Activated naive CD4-positive, alpha-beta T cell treated with anti-CD3 and anti-CD28 coated beads, Interleukin-2, amount 10 ng/mL, durations not matched to agents 7 days and 5 days (primary cell): ENCODE measurements at places on chromosomes 4 and X.

DNA sequence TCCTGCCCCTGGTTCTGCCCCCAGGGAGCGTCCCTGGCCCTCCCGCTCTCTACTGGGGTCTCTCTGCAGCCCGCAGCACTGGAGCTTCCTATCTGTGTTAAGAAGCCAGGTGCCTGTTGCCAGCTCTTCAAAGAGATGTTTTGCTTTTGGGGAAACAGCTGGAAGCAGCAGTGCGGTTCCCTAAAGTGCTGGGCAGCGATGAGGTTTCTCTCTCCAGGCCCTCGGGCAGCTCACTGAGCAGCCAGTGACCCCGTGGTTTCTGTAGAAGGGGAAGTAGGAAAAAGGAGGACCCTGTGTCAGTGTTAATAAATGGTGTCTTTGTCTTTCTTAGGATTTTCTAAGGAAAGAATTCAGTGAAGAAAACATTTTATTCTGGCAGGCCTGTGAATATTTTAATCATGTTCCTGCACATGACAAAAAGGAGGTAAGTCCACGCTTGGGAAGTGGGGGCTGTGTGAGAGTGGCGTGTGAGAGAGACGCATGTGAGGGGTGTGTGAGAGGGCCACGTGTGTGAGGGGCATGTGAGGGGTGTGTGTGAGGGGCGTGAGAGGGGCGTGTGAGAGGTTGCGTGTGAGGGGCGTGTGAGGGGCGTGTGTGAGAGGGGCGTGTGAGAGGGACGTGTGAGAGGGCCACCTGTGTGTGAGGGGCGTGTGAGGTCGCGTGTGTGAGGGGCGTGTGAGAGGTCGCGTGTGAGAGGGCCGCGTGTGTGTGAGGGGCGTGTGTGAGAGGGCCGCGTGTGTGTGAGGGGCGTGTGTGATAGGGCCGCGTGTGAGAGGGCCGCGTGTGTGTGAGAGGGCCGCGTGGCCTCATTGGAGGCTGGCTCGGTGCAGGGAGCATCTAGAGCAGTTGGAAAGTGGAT is 27.1 kb upstream of the HGFAC start:
- peak; percentile 10 for DNase-seq

DNA sequence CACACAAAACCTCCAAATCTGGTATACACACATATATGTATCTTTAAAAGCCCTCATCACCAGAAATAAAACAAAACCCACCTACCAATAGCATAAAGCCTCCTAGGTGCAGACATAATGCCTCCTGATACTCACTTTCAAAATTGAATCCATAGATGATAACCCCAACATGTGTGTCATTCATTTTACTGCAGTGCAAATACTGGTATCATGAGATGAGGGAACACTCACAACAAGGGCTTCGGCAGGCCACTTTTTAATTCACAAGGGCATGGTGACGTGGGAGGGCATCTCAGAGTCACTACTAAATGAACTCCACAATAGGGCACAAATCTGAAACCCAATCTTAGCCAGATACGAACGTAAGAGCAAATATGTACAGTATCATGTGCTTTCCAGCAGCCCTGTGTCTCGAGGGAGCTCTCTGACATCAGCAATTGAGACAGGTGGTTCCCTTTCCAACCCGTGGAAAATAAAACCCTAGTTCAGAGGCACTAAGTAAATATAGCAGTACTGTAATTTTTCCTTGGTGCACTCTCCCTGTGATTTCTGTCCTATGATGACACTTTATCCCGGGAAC is 14.1 kb upstream of the PPARGC1A start:
- DNase-seq: no peak

GRCh38 chr4:143251348-143251747 is 66.6 kb downstream of the USP38 start:
- DNase-seq: no peak

- DNase-seq: no peak
Observed at GRCh38 chrX:129445436-129445835, 77.9 kb downstream of the SMARCA1 start.

GRCh38 chr4:87375719-87376291 is 15.2 kb downstream of the HSD17B11 start:
- no peak for DNase-seq

- no peak for DNase-seq
Observed at GRCh38 chr4:179762840-179763239, 2320.6 kb upstream of the AGA start.

DNA sequence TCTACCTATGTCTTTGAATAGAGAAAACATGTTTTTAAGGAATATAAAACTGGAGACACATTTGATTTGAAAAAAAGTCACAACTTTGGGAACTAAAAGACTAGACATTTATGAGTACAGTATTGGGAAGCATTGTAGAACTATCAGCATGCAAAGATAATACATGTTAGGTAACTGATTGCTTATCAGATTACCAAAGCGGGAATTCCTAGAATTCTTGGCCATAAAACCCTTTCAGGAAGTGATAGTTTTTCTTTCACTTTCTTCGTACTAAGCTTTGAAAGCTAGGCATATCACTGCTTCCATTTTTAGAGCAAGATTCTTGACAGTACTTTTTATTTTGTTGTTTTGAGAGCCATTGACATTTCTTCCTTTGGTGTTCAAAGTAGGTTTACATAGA is 646.6 kb upstream of the PITX2 start:
- DNase-seq: no peak

DNA sequence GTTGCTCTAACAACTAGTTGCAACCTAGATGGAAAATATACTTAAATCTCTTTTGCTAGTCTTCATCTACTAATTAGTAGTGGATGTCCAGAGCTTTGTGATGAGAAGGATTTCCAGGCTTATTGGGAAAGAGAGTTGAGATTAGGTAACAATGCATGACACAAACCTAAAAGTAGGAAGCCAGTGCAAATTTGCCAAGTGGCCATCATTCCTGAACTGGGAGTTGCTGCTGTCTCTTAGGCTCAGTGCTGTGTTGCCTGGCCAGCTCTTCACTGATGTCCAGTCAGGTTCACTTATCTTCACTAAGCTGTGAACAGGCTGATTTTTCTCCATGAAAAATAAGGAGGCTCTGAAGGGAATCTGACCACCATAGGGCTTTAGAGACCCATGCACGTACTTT is 105.6 kb upstream of the AMOT start:
- no peak for DNase-seq

DNA sequence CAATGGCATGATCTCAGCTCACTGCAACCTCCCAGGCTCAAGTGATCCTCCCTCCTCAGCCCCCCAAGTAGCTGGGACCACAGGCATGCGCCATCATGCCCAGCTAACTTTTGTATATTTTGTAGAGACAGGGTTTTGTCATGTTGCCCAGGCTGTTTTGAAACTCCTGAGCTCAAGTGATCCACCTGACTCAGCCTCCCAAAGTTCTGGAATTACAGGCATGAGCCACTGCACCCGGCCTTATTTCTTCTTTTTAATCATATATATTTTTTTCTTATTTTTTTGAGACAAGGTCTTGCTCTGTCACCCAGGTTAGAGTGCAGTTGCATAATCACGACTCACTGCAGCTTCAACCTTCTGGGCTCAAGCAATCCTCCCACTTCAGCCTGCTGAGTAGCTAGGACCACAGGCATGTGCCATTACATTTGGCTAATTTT is 184.0 kb downstream of the TSPAN5 start:
- DNase-seq: no peak

DNA sequence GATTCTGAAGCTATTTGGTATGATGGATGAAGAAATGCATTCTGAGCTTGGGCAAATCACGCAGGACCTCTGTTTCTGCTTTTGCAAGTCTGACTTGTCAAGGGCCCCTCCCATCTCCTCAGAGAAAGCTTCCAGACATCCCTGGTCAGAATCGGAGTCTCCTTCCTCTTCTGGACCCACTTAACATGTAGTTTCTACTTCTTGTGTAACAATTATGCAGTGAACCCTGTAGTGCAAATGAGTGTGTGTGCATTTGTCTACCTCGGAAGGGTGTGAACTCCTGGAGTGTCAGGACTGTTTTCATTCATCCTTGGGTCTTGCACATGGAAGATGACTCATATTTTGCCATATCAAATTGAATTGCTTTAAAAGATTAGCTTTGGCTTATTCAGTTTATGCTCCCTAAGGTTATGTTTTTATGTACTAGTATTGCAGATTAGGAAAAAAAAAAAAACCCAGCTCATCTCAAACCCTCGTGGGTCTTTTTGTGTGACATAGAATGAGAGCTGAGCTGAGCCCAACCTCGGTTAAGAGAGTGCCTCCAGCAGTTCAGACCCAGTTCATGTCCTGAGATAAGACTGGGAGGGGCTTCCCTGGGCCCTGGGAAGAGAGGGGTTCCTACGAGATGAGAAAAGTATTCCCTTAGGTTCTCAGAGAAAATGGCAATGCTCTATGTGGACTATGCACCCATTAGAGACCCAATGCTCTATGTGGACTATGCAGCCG is 61.1 kb upstream of the RPL34 start:
- no peak for DNase-seq

- DNase-seq: no peak
Observed at GRCh38 chr4:168634276-168634802, 137.5 kb downstream of the PALLD start.

GRCh38 chrX:9355739-9356138 is 109.1 kb upstream of the TBL1X start:
- peak; percentile 33 for DNase-seq

DNA sequence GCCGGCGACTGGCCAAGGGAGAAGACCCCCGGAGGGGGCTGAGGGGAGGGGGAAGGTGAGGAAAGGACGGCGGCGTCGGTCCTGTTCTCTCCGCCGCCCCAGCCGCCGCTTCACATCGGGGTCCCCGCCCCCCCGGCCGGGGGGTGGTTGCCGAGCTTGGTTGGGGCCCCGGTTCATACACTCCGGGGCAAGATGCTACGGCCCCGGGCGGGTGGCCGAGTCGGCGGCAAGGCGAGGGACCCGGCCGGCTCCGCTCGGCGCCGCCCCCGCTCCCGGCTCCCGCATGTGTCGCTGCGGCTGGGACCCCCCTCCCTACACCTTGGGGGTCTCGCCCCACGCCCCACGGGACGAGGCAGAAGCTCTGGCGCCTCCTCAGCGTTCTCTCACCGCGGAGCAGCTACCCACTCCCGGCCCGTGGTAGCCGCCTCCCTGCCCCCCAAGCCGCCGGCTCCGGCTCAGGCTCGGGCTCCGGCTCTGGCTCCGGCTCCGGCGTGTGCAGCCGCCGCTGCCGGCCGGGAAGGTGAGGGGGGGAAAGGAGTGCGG is 461 bp downstream of the FBXW7 start:
- DNase-seq: peak; percentile 56

GRCh38 chr4:77418333-77418732 is 187.3 kb upstream of the CXCL13 start:
- DNase-seq: peak; percentile 23

- DNase-seq: no peak
Observed at GRCh38 chr4:3714642-3715001, 51.6 kb upstream of the ADRA2C start.
